GM13976 (cell line): ENCODE measurements at places on chromosomes 4 and X.
A peak's percentile ranks its signal among the peaks of the same experiment; 100 is the strongest.

- DNase-seq, result no peak
Measured at GRCh38 chr4:87745064-87745807, 54.1 kb upstream of the IBSP start.

- DNase-seq, result no peak
Measured at GRCh38 chr4:79852305-79852730, 220.7 kb downstream of the ANTXR2 start.

DNA sequence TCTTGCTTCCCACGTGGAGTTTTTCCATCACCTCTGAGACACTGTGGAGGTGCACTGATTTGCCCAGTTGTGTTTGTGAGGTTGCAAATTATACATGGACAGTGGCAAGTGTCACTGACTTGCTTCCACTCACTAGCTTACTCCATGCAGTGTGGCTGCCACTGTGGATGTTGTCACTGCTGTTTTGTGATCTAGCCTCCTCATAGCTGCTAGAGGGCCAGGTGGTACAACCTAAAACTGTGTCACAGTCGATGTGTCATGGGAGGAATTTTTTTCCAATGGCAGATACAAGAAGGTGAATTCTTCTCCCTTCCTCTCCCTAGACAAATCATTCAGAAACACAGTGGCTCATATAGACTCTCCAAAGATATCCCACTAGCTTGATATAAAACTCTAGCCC lies 37.5 kb upstream of the TMPRSS11F start:
- no peak for DNase-seq

DNA sequence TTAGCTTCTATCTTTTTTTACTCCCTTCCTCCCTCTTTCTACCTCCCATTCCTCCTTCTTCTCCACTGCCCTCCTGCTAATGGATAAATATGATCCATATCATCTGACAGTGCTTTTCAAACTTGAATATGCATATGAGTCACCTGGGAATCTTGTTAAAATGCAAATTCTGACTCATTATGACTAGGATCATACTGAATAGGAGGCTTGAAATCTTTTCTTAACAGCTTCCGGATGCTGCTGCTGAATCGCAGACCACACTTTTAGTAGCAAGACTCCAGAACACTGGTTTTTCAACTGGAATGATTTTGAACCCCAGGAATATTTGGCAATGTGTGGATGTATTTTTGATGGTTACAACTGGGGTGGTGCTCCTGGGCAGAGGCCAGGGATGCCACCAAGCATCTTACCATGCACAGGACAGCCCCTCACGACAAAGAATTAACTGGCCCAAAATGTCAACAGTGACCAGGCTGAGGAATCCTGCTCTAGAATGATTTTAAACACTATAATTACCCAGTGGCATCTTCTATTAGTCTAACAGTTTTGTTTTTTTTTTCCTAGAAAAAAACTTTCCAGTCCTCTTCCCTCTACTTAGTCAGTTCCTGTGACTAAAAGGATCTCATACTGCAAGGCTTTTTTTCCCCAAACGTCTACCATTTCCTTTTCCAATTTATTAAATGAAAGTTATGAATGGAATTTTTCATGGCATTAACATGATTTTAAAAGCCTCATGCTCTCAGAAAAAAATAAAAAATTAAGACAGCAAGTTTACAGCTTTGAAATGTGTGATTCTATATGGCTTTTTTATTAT lies 10.6 kb upstream of the PYURF start:
- DNase-seq, result no peak

- DNase-seq, result no peak
Measured at GRCh38 chrX:87105131-87105530, 412.5 kb upstream of the KLHL4 start.

DNA sequence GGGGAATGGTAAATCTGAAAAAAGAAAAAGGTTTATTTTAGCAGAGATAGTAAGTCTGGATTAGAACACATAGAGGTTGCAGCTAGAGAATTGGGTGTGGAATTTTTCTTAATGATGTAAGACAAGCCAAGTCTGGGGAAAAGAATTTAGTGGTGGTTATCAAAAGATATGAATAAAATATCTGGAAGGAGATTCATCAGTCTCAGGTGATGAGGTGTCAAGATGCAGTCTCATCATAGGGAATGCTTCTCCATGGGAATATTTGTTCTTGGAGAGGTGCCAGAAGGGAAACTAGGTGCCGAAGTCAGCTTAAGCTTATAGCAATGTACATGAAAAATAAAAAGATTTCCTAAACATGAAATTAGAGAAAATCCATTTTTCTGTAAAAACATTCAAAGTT lies 504.1 kb upstream of the NR3C2 start:
- DNase-seq, result no peak

GRCh38 chr4:158374318-158374717 lies 147.4 kb upstream of the RXFP1 start:
- no peak for DNase-seq

DNA sequence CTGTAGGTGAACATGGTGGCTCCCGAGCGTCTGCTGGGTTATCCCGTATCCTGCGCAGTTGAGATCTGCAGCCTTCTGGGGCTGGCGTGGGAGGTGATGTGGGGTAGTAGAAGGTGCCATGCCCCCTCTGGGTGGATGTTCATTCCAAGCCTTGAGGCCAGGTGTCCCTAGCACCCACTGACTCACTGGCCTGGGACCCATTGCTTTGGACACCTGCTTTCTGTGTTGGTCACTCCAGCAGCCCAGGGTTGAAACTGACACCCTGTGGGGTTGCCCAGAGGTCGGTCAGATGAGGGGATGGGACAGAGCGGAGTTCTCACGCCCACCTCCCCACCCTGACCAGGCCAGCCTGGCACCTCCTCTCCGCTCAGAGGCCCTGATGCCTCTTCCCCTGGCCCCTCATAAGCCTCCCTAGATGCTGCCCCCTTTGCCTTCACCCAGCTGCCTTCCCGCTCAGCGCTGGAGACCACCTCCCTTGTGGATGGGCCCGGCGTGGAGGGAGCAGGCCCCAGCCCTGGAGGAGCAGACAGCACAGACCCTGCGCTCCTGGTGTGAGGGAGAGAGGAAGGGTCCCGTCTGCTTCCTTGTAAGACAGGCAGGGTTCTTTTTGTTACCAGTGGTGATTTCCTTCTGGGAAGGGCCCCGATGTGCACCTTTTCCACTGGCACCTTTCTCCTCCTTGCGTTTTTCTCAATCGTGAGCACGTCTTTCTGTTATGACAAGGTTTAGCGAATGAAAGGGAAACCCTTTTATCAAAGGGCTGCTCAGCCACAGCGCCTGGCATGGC lies 2.0 kb downstream of the DOK7 start:
- no peak for DNase-seq

GRCh38 chr4:6200922-6201362 lies 593 bp upstream of the JAKMIP1 start:
- no peak for DNase-seq

- DNase-seq, result no peak
Measured at GRCh38 chr4:59664771-59665170, 1535.4 kb upstream of the ADGRL3 start.

DNA sequence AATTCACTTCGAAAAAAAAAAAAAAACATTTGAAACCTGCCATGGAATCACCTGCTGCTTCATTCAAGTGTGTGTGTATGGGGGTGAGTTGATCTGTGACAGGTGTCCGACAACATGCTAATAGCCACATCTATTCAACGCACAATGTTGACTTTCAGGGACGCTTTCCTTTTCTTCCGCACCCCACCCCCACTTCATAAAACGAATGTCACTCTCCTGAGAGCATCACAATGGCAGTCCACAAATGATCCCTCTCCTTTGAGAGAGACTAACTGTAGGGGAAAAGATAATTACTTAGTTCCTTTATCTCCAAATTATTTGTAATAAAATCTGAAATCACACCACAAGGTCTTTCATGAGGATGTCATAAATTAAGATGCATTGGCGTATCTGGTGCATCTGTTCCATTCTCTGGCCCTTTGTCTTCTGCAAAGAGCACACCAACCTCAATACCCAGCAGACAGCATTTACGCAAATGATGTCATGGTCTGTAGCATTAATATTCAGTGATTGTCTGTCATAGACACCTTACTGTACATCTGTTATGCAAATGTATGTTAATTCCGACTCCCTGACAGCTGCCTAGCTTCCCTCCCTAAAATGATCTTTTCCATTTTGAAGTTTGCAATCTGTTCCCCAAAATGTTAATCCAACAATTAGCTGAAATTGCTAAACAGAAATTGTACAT lies 640.0 kb upstream of the BOD1L1 start:
- no peak for DNase-seq

DNA sequence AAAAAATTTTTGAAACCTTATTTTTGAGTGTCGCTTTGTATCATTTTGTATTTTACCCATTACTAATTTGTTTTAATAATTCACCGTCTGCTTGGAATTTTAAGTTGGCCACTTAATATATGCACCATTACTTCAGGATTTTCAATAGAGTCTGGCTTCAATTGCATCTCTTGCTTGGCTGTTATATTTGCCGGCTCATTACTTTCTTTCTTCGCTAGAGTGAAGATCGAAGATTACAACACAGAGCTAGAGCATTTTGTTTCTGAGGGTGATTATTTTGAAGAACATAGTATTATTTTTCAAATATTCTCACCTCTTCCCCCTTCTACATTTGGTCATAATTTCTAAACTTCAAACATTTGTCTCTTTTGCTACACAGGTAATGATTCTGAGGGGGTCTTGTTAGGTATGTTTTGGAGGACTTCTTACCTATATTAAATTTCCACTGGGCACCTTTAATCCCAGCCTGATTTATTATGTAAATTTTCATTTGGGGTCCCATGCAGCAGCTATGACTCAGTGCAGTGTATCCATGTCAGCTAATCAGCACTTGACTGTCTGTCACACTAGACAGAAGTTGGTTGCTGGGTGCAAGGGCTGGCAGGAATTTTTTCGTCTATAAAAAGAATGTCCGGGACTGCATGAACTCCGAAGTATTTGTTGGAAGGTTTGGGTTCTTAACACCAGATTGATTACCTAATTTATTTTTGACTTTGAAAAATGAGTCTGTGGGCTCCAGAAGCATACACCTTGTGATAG lies 18.6 kb downstream of the TBC1D1 start:
- no peak for DNase-seq

GRCh38 chr4:1359976-1360375 lies 13.0 kb downstream of the UVSSA start:
- no peak for DNase-seq

DNA sequence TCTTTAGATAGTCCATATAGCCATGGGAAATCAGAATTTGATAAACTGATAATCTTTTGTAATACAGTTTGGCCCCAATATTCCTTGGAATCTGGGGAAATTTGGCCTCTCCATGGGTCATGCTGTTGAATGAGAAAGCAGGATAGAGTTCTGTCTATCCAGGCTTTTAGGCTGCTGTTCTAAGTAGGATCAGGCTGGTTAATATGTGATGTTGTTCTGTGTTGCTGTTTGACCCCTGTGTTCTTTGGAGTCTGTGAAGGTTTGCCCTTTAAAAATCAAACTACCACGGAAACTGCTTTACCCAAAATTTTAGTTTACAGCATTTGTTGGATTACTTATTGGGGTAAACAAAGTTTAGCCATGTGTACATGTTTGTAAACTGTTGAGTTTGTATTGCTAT lies 114.5 kb downstream of the ZNF330 start:
- no peak for DNase-seq

DNA sequence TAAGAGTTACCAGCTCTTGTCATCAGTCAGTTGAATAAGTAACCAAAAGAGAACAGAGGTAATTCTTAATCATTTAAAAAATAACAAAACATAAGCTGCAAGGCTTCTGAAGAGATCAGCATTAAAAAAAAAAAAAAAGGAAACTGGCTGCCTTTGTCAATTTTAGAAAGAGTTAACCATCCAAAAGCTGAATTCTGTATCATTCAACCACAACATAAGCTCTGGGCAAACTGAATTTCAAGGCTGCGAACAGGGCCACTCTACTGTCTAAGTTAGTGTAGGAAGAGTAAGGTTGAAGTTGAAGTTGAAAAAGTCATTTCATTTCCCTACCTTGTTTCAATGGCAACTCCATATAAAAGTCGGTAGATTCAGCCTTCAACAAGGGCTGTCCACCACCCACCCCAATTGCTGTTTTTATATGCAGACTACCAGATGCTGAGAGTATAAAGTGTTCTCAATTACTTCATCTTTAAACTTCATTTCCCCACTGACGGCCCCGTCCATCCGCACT lies 1.1 kb upstream of the LIN54 start:
- peak; percentile 32 for DNase-seq

DNA sequence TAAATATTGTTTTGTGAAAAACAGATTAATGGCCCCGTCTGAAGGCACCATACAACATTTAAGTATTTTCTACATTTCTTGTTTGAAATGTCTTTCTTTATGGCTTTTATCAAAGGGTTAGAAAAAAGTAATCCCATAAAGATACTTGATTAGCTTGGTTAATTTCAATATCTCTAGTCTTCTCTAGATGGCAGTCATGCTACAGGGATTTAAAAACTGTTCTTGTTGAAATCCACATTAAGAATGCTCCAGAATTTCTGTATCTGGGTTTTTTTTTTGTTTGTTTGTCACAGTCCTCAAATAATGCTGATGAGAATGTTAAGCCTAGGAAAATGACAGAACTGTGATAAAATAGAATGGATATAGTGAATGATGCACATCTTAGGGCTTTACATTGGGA lies 109.0 kb upstream of the AADAT start:
- DNase-seq, result no peak

GRCh38 chrX:153642655-153643430 lies 4.2 kb upstream of the DUSP9 start:
- no peak for DNase-seq

DNA sequence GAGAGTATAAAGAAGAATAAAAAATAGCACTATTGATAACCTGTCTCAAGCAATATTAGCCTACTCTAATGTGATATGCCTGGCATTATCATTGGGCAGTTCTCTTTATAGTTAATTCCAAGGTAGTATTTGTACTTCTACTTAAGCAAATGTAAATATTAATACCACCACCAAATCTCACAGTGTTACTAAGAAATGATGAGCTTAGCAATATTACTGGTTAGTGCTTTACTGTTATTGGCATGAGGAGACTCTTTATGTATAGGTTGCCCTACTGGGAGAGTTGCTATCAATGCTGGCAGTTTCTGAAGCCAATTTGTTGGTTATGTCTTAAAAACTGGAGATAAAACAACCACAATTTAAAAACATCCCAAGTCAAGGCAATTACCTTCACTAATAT lies 155.7 kb downstream of the CDS1 start:
- DNase-seq, result no peak

DNA sequence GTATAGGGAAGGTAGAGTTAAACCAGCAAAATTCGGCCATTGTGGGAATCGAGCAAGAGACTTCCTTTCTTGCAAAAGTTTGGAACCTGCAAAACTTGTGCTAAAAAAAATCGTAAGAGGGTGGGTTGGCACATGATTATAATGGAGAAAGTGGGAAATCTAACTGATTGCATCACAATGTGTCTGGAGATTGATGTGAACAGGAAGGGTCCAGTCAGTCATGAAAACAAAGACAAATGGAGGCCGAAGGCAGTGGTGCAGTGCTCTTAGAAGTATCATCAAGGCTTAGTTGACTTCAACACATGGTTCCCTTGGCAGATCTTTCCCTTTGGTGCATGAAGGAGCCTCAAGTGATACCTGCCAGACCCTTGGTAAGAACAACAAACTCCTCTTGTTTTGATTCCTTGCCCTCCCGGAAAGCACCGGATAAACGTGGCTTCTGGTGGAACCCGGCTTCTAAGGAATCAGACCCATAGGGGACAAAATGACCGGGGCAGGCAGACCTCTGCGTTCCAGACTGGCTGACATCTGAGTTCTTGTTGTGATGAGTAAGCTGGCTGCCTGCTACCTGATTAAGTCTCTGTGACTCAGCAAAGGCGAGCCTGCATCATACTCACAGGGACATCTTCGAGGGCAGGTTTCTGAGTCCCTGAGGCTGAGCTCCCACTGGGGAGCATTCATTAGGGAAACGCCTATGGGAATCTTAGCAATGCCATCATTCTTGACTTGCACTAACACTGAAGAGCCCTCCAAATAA lies 87.7 kb upstream of the MAP3K15 start:
- no peak for DNase-seq

- DNase-seq, result no peak
Measured at GRCh38 chr4:151604238-151604637, 156.6 kb downstream of the GATB start.
